ENCODE measurements at places on chromosomes 16 and 17.
A peak's percentile ranks its signal among the peaks of the same experiment; 100 is the strongest.

DNA sequence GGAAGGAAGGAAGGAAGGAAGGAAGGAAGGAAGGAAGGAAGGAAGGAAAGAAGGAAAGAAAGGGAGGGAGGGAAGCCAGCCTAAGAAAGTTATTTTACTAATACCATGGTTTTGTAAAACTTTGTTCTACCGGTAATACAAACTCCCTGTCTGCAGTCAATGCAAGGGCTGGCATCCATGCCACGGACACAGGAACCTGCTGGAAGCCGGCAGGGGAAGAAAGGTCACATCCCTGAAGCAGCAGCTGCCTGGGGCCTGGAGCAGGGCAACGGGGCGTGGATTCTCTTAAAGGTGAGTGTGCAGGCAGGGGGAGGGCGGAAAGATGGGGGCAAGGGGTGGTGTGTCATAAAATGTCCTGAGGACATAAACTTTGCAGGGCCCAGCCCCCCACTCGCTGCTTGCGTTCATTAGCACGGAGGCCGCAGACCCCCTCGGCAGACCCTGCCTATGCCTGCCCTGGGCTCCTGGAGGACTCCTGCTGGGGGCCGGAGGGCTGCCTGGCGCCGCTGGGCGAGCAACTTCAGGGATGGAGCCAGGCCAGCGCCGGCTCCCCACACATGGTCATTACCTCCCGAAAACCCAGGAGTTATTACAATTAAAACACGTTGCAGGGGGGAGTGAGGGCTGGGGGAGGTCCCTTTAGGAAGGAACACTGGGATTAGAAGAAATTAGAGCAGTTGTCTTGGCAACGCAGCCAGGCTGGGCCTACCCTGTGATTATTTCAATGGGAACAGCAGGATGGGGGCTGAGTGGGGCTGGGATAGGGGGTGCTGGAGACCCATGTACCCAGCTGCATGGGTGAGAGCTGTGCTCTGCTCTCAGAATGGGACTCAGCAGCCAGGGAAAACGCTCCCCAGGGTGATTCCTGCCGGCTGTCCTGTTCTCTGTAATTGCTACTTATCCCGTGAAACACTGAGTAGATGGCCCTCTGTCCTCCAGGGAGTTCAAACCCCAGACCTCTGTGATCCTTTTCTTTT, 257.9 kb downstream of the SOX9 start:
- no peak for DNase-seq

DNA sequence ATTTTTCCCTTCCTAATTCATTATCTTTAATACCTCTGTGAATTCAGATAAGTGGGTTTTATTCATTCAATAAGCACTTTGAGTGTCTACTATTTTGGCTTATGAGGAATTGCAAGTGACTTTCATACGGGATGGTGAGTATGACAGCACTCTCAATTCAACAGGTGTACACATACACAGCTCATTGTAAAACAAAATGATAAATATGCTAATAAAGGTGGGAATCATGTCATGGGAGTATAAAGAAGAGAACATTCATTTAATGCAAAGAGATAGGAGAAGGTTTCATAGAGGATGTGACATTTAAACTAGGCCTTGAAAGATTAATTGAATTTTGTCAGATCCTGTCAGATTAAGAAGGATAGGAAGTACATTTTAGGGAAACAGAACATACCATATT, 19.4 kb downstream of the NACA2 start:
- DNase-seq: no peak

DNA sequence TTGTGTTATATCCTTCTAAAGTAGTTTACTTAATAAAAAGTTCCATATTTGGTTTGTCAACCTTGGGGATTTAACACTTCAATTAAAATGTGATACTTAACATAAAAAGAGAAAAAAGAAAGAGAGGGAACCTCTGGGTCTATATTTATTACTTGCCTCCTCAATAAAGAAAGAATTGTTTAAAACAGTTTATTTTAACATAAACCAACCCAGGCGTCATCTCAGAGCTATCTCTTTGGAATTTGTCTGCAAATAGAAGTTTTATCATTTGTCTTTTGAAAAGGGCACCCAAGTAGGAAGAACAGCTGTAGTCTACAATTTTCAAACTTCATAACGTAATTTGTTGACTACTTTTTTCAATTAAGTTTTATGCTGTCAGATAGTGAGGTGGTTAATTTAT, 364.1 kb downstream of the KCNJ2 start:
- DNase-seq: no peak

DNA sequence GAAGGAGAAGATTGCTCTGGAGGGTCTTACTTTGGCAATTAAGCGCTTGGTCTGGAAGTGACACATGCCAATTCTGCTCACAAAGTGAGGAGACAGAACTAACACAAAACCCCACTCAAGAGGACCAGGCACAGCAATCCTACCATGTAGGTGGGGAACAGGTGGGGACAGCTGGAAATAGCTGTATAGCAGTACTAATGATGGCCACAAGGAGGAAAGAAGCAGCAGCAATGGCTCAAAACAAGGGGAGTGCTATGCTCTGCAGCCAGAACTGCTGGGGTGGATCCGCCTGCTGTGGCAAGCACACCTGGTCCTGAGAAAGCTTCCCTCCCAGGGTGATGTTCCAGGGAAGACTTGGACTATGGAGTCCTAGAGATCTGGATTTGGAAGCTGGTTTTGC, 17.0 kb upstream of the TMEM132E start:
- no peak for DNase-seq

- DNase-seq: no peak
Observed at GRCh38 chr16:67087803-67088202, 21.9 kb upstream of the PHAF1 start.

GRCh38 chr16:83793179-83793578, 14.6 kb upstream of the HSBP1 start:
- DNase-seq: no peak

DNA sequence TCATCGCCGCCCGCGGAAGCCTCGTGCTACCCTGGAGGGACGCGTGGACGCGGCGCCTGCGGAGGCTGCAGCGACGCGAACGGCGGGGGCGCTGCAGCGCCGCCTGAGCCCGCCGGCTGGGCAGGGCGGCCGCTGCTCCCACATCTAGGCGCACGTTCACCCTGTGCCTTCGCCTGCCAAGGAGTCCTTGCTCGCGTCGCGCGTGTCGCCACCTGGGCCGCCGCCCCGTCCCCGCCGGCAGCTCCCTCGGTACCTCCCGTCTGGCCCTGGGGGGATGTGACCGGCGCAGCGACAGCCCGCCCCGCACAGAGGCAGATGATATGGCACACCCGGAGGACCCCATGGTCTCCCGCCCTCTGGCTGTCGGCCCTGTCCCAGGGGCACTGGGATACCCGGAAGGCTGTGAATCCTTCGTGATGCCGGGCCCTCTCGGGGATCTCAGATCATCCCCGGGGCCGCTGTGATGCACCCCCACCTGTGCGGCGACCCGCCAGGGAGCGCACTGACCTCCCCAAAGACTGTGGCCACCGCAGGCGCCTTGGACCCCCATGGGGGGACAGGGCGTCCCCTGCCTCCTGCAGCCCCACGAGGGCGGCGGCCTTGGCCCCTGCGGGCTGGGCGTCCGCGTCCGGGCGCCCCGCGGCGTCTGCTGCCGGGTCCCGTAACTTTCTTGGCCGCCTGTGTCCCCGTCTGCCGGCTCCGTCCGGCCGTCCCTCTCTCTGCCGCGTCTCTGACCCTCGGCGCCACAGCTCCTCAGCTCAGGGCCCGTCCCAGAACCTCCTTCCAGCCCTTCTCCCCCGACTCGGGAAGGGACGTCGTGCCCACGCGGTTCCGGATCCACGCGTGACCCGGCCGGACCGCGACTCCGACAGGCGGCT, 689 bp upstream of the TBC1D24 start:
- peak; percentile 43 for DNase-seq

DNA sequence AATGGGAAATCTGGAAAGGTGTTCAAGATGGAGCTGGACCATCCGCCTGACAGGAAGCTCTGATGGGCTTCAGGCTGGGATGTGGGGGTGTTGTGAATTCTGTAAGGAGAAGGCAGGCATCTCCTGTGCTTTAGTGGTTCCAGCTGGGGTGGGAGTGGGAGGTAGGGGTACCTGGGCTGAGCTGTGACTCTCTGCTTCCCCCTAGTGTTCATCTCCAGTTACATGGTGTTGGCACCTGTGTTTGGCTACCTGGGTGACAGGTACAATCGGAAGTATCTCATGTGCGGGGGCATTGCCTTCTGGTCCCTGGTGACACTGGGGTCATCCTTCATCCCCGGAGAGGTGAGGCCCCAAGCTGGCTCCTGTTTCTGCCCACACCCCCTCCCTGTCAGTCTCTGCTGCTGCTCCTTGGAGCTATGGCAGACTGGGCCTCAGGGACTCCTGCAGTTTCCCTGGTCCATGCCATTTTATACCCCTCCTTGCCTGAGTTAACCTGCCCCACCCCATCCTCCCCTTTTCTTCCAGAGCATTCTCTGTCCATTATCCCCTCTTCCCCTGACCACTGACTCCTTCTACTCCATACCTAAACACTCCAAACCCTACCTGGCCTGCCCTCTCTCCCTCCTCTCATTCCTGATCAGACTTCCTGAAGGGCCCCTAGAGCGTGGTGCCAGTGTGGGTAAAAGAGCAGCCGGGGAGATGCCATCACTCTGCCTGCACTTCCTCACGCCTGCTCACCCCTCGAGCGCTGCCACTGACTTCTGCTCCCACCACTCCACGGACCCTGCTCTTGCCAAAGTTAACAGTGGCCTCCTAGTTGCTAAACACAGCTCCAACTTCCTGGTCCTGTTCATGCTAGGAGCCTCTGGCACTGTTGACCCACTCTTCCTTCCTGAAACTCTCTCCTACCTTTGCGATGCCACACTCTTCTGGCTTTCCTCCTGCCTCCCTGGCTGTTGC, 3.4 kb downstream of the SPNS1 start:
- DNase-seq: peak; percentile 52

GRCh38 chr16:13529193-13529982, 390.6 kb upstream of the ERCC4 start:
- no peak for DNase-seq

GRCh38 chr17:30378241-30378824, 394 bp upstream of the CPD start:
- DNase-seq: peak; percentile 76

DNA sequence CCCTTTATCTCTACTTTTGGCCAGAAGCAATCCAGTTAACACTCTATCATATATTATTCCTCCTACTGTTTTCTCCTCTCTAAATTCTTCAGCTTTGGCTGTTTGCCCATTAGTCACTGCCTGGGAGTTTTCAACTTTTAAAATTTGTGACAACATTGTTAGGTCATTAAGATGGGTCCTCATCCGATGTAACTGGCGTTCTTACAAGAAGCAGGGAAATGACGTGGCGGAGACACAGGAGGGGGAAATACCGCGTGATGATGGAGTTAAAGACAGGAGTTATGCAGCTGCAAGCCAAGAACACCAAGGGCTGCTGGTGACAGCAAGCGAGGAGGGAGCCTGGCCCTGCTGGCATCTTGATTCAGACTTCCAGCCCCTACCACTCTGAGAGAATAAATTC, 34.8 kb upstream of the CPHXL start:
- DNase-seq: no peak

GRCh38 chr16:5895976-5896375, 798.4 kb upstream of the EEF2KMT start:
- DNase-seq: no peak
